ENCODE measurements at places on chromosomes 16 and 17.

DNA sequence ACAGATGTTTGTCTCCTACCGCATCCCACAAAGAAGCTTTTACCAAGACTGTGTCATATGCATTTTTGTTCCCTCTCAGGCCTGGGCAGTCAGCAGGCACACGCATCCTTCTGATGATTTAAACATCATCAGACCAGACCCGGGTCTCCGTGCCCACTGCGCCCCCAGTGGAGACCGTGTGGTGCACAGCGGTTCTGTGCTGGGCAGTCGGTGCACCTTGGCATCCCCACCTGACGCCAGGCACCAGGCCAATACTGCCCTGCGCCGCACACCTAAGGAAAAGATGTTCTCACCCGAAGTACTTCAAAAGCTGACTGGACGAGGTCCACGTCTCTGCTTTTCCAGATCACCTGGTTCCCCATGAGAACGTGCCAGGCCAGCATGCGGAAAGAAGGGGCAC, 10.6 kb upstream of the PLD6 start:
- no peak overlapping the region for H3K4me3 ChIP-seq
- no peak for DNase-seq
- H3K36me3 ChIP-seq = peaks cover 60% of the 10 kb centered on the region
- no peaks in the 10 kb centered on the region for H3K4me1 ChIP-seq
- H3K27me3 ChIP-seq = no peaks in the 10 kb centered on the region

DNA sequence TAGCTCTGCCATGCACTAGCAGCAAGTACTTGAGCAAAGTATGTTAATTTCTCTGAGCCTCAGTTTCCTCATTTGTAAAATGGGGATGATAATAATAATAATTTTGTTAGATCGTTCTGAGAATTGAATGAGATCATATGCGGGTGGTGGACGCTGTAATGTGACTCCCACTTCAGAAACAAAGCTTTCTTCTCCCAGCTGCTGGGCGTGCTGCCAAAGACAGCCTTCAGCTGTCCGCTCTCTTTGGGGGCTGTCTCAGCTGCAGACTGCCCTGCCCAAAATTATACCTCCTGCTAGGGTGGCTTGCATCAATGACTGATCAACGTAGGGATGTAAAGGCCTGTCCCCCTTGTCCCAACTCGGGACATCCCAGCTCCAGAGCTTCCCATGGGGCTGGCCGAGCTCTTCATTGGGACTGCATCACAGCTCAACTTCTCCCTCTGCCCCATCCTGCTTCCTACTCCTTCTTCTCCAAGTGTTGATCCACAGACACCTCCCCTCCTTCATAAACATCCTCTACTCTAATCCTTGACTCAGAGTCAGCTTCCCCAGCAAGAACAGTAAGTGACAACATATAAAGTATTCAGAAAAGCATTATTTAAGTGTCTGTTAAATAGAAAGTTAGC, 30.7 kb upstream of the CDH5 start:
- H3K27me3 ChIP-seq = no peaks in the 10 kb centered on the region
- DNase-seq = no peak
- H3K4me1 ChIP-seq = no peaks in the 10 kb centered on the region
- H3K27ac ChIP-seq = no peak overlapping the region
- no peak overlapping the region for H3K4me3 ChIP-seq
- no peaks in the 10 kb centered on the region for H3K36me3 ChIP-seq

DNA sequence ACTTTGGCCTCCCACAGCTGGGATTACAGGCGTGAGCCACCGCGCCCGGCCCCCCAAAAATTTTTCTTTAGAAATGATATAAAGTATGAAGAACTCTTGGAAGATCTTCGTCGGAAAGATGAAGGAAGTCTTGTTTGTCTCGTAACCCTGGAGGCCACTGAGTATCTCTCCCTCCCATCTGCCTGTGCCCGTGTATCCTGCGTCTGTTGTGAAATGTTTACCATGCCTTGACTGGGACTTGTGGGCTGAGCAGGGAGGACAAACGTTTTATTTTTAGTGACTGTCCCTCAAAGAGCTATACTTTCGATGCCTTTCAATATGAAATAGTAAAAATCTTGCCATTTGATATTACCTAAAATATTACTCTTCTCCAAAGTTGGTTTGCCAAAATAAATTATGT, 121.2 kb downstream of the RPTOR start:
- no peaks in the 10 kb centered on the region for H3K27me3 ChIP-seq
- no peak overlapping the region for H3K4me3 ChIP-seq
- H3K27ac ChIP-seq = no peak overlapping the region
- no peak for DNase-seq
- no peaks in the 10 kb centered on the region for H3K4me1 ChIP-seq

DNA sequence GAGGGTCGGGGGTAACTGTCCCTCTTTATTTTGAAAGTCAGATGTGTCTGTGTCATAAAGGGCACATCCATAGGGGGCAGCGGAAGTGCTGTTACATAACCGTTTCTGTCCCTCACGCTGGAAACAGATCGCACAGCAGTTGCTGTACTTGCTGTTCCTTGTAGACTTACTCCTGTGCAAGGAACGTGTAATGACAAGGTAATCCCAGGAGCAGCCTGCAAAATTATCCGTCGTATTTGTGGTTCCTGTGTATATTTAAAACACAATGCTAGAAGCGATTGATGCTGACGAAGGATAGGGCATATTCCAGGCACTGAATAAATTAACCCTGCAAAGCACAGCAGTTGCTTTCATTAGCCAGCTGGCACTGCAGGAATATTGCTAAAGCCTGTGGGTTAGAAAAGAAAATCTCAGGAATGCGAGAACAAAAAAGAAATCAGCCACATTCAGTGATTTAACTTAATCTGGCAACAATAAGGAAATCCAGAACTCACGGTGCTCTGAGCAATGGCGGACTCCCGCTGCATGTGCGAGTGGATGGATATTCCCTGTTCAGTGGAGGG, 76.2 kb downstream of the SPECC1 start:
- H3K4me3 ChIP-seq = no peak overlapping the region
- H3K27ac ChIP-seq = no peak overlapping the region
- DNase-seq = no peak
- no peaks in the 10 kb centered on the region for H3K4me1 ChIP-seq
- H3K27me3 ChIP-seq = no peaks in the 10 kb centered on the region

GRCh38 chr17:55458978-55459377, 37.3 kb upstream of the MMD start:
- H3K4me3 ChIP-seq = no peak overlapping the region
- H3K4me1 ChIP-seq = no peaks in the 10 kb centered on the region
- no peak overlapping the region for H3K27ac ChIP-seq
- no peaks in the 10 kb centered on the region for H3K27me3 ChIP-seq

GRCh38 chr17:81277946-81278693, 17.0 kb downstream of the SLC38A10 start:
- H3K27me3 ChIP-seq = no peaks in the 10 kb centered on the region
- H3K27ac ChIP-seq = no peak overlapping the region
- H3K4me3 ChIP-seq = no peak overlapping the region
- peaks cover 16% of the 10 kb centered on the region for H3K36me3 ChIP-seq

DNA sequence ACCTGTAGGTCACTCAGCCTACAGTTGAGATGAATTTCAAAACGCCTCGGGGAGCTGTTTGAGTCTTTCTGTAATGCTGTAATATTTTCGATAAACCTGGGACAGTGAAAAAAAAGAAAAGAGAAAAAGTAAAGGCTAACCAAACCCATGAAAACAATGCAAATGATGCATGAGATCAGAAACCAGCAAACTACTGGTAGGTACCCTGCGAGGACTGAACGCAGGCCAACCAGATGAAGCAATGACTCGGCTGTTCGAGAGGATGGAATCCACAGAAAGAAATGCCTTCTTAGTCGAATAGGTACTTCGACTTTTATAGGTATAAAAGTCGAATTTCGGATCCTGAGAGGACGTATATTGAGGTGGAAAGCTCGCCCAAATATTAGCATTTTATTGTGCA, 509 bp upstream of the ATAD5 start:
- H3K27ac ChIP-seq = peak overlapping the region; percentile 89
- H3K36me3 ChIP-seq = peaks cover 4% of the 10 kb centered on the region
- peaks cover 9% of the 10 kb centered on the region for H3K4me1 ChIP-seq
- no peaks in the 10 kb centered on the region for H3K27me3 ChIP-seq
- H3K4me3 ChIP-seq = peak overlapping the region; percentile 95

GRCh38 chr16:68917541-68917940, 74.2 kb downstream of the TANGO6 start:
- DNase-seq = no peak
- H3K4me3 ChIP-seq = no peak overlapping the region
- H3K27me3 ChIP-seq = no peaks in the 10 kb centered on the region
- H3K4me1 ChIP-seq = no peaks in the 10 kb centered on the region
- no peaks in the 10 kb centered on the region for H3K36me3 ChIP-seq

DNA sequence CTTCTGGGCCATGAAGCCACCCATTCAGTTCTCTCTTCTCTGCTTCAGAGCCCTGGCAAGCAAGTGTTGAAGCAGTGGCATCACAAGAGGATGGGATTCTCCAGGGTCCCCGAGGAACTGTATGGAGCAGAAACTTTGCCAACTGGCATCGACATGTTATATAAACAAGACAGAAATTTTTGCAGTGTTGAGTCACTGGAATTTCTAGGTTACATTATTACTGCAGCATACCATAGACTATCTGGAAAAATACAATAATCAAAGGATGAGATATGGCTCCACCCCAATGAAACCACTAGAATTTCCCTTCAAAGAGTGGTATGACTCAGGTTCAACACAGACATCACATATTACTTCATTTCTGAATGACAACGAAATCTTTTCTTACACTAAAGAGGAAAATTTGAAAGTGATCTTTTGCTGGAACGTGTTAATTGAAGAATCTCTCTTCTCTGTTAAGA, 343.0 kb upstream of the DYNLRB2 start:
- no peak overlapping the region for H3K4me3 ChIP-seq
- DNase-seq = no peak
- no peaks in the 10 kb centered on the region for H3K27me3 ChIP-seq
- no peak overlapping the region for H3K27ac ChIP-seq
- no peaks in the 10 kb centered on the region for H3K4me1 ChIP-seq

GRCh38 chr17:56600256-56600655, 6.8 kb downstream of the NOG start:
- no peaks in the 10 kb centered on the region for H3K36me3 ChIP-seq
- H3K27ac ChIP-seq = no peak overlapping the region
- no peak for DNase-seq
- no peak overlapping the region for H3K4me3 ChIP-seq
- peaks cover 8% of the 10 kb centered on the region for H3K27me3 ChIP-seq
- no peaks in the 10 kb centered on the region for H3K4me1 ChIP-seq

GRCh38 chr17:62478424-62478879, at the start of gene TLK2:
TLK2 (plus strand) TSS chr17:62478825; CDS start chr17:62481126, 2,301 bp downstream.
- peaks cover 6% of the 10 kb centered on the region for H3K36me3 ChIP-seq
- no peaks in the 10 kb centered on the region for H3K27me3 ChIP-seq
- no peak within 1 kb of the TSS for H3K27ac ChIP-seq
- H3K4me3 ChIP-seq = peak within 1 kb of the TSS; percentile 81

DNA sequence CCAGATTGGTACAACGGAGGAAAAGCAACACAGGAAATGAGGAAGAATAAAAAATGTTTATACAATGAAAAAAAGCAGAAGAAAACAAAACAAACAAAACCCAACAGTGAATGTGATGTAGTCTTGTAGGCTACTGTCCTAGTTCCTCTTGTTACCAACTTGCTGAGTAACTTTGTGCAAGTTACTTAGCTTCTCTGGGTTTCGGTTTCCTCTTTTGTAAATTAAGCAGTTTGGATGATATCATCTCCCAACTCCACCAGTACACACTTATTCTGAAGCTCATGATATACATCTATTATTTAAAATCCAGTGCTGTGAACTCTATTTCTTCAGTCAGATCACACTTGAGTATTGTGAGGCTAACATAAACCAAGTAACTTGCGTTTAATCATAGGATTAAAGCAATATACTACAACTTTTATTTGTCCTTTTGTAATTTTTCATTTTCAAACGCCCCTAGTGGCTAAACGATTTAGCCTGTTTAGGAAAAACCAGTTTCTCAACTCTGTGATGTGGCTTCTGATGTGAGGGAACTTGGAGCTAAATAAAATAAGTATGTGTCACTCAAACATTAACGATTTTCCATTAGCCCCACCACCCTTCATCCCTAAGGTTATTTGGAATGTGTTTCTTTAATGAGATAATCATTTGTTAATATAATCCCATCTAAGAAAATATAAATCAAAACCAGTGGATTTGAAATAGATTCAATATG, 1.4 kb upstream of the UNK start:
- H3K27ac ChIP-seq = no peak overlapping the region
- H3K27me3 ChIP-seq = no peaks in the 10 kb centered on the region
- H3K36me3 ChIP-seq = no peaks in the 10 kb centered on the region
- H3K4me3 ChIP-seq = no peak overlapping the region
- DNase-seq = no peak
- H3K4me1 ChIP-seq = no peaks in the 10 kb centered on the region

GRCh38 chr16:66156538-66156937, 210.0 kb upstream of the CDH5 start:
- no peaks in the 10 kb centered on the region for H3K4me1 ChIP-seq
- H3K4me3 ChIP-seq = no peak overlapping the region

DNA sequence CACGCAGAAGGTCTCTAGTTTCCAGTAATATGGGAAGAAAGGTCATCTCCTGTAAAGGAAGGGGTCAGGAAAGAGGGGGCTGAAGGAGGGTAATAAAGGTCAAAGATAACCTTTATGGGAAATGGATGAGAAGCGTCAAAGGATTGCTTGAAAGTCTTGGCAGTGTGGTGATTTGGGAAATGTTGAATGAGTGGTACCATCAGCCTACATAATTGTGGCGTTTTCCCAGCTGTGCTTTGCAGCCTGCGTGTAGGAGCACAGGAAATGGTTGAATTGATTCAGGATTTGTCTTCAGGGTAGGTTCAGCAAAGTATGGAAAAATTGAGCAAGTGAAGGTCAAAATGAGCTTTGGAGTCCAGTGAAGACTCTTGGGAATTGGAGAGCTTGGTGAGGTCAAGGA, 115.8 kb upstream of the NOL11 start:
- no peak for DNase-seq
- H3K36me3 ChIP-seq = no peaks in the 10 kb centered on the region
- no peak overlapping the region for H3K27ac ChIP-seq
- H3K4me1 ChIP-seq = no peaks in the 10 kb centered on the region
- H3K27me3 ChIP-seq = no peaks in the 10 kb centered on the region

DNA sequence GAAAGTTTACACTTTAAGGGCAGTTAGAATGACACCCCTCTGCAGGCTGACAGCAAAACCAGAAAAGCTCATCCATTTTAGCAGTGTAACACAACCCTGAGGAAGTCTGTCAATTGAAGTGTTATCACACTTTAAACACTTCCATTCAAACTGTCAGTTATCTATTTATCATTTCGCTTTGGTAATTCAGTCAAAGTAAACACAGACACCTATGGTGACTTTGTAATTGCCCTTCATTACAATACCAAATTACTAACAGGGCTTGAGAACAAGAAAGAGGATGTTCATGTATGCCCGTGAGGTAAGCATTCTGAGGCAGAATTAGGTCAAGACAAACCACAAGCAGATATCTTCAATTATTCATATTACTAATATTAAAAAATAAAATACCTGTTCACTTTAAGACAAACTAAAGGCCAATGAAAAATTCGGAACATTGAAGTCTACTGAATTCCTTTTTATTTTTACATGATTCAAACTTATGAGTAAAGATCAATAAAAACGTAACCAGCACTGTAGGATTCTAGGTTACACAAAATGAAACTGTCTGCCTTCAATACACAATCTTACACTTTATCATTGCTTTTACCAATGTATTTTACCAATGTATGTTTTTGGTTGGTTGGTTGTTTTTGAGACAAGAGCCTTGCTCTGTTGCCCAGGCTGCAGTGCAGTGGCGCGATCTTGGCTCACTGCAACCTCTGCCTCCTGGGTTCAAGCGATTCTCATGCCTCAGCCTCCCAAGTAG, 57.1 kb downstream of the BRIP1 start:
- no peak overlapping the region for H3K4me3 ChIP-seq
- H3K36me3 ChIP-seq = peaks cover 3% of the 10 kb centered on the region

All from H1 (cell line).